Panc1 (cell line): ENCODE measurements at places on chromosomes 3 and 15. TPM values are rescaled to one million over a fixed set of nuclear protein-coding genes. Genes with fewer than 3 reads are reported as not detected.

Gene C3orf70
- 0.10 TPM for total RNA-seq

Gene FOXL2
- 12.7 TPM for total RNA-seq

Gene DPPA4
- 0.26 TPM for total RNA-seq

Gene HCLS1
- 0.85 TPM for total RNA-seq

Gene TJP1
- total RNA-seq, result 79.1 TPM

Gene GPR62
- total RNA-seq, result not detected

Gene MITF
- 10.8 TPM for total RNA-seq

Gene CNTN4
- not detected for total RNA-seq

Gene RASGRP1
- 0.51 TPM for total RNA-seq

Gene ECE2
- total RNA-seq, result not detected

Gene RTP1
- total RNA-seq, result not detected

Gene HDGFL3
- total RNA-seq, result 34.1 TPM

Gene CPEB1
- total RNA-seq, result 19.5 TPM

Gene GOLGA6L6
- not detected for total RNA-seq

Gene ALDH1L1
- total RNA-seq, result 0.36 TPM

Gene BCHE
- total RNA-seq, result 1.5 TPM

Gene CCR1
- not detected for total RNA-seq

Gene SLC22A14
- 0.13 TPM for total RNA-seq

Gene MUSTN1
- total RNA-seq, result 0.49 TPM

Gene APEH
- 131 TPM for total RNA-seq
